Stimulated activated CD8-positive, alpha-beta memory T cell treated with anti-CD3 and anti-CD28 coated beads, Interleukin-15, amount 100 ng/mL, for 4 hours (primary cell): ENCODE measurements at places on chromosomes 1 and 21.

- DNase-seq, result no peak
Observed at GRCh38 chr21:32975811-32976431, 49.8 kb upstream of the OLIG2 start.

DNA sequence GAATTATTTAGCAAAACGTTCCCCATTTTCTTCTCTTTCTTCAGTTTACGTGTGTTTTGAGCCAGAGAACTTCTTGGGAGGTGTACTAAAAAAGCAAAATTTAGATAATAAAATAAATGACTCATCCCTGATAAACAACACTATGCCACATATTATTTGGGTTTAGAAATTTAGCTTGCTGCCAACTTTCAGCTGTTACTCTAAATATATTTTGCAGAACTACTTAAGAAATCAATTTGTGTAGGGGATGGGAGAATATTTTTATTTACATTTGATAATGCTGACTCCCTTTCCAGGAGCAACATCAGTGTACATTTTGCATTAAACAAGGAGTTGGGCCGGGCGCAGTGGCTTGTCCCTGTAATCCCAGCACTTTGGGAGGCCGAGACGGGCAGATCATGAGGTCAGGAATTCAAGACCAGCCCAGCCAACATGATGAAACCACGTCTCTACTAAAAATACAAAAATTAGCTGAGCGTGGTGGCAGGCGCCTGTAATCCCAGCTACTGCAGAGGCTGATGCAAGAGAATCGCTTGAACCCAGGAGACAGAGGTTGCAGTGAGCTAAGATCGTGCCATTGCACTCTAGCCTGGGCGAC, 151.4 kb upstream of the ZRANB2 start:
- no peak for DNase-seq

GRCh38 chr1:92538048-92538412, 51.3 kb upstream of the GFI1 start:
- no peak for DNase-seq

DNA sequence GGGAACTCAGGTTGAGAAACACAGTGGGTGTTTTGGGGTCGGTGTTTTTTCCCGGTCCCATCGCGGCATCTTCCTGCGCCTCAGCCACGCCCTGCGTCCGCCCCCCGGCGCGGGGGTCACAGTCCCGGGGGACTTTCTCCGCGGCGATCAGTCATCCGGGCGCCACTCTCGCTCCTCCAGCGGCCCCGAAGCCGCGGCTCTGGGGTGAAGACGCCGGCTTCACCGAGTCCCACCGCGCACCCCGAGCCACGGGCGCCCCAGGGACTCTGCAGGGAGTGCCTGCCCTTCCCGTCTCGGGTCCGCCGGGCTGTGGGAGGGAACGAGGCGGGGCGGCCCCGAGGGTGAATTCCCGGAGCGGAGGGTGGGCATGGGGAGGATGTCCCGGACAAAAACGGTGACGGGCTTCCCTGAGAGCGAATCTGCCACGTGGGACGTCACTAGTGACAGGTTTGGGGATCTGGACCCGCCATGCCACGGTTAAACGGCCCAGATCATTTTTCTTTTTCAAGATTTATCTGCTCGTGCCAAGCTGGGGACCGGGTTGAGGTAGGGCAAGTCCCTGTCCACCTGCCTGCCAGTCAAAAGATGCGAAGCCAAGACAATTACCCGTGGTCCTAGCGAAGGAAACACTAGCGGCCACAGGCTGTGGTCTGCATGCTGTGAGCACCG, 717 bp upstream of the BATF3 start:
- DNase-seq, result no peak

DNA sequence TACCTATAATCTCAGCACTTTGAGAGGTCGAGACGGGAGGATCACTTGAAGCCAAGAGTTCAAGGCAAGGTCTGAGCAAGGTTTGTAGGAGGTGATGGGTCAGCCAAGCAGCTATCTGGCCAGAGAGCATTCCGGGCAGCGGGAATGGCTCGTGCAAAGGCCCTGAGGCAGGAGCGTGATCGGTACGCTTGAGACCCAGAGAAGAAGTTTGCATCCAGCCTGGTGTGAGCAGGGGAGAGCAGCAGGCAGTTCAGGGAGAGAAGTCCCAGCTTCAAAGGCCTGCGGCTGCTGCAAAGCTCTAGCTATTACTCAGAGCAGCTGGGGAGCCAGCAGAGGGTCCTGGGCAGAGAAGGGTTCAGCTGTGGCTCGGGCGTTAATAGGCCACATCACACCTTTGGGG, 5.1 kb upstream of the SRARP start:
- no peak for DNase-seq

GRCh38 chr1:84619383-84620102, 45.3 kb upstream of the CTBS start:
- DNase-seq, result peak; percentile 2

DNA sequence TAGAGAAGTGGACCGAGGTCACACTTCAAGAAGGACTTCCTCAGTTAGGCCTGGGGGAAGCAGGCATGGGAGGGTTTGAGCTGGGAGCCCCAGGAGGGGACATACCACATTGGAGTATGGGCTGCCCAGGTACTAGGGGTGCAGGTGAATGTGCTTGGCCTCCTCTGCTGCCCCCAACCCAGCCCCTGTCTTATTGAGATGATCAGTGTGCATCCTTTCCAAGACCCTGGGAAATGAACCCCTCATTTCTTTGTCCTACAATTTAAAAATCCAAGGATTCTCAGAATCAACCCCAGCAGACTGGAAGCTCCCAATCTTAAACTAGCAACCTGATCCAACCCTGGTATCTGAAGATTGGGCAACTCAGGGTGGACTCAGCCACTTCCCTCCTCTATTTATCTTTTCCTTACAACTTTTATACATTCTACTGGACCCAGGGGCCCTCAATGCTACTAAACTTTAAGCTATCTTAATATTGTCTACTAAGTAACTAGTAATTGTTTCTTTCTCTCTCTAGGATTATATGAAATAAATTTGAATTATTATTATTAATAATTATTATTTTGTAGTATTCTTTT, 9.1 kb downstream of the MEX3A start:
- no peak for DNase-seq
